ENCODE measurements at places on chromosomes 2 and 18.

DNA sequence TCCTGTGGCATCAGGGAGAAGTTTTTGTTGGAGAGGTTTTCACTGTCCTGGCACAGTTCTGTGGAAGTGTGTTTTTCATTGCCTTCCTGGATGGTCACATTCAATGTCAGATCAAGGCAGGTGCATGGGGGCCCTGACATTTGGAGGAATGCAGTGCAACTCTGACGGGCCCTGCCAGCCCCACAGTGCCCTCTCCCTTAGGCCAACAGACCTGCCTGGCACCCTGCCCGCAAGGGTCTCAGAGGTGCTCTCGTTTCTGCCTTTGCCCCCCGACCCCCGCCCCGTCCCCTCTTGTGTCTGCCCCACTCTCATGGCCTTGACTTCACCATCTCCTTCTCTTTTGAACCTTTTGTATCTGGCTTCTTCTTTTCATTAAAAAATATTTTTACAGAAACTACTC, 257.2 kb upstream of the HDAC4 start:
- no peak for DNase-seq

DNA sequence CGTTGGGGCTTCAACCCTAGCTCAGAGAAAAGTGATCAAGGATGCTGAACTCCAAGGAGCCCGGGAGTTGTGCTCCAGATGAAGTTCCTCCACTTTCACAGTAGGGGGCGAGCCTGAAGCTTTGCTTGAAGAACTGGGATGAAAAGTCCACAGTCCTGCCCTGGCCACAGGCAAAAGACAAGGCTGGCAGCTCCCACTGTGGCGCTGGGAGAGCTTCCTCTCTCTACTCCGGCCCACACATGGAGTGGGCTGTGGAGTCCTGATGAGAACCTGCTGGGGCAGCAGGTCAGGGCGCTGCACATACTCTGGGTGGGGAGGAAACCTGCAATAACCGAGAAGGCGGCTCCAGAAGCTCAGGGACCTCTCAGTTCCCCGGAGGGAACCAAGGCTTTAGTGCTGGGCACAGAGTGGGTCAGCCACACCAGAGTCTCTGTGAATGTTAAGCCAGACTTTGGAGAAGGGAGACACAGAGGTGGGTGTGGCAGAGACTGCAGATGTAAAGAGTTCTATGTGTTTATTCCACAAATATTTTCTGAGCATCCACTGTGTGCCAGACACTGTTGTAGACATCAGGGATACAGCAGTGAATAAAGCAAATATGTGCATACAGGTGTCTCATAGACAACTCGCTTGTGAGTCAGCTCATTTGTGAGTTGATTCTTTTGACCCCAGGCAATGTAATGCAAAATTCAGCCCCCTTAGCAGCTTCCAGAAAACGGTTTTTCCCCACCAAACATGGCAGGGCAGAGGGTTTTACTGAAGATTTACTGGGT, 48.0 kb upstream of the MRPL33 start:
- DNase-seq: peak; percentile 73

DNA sequence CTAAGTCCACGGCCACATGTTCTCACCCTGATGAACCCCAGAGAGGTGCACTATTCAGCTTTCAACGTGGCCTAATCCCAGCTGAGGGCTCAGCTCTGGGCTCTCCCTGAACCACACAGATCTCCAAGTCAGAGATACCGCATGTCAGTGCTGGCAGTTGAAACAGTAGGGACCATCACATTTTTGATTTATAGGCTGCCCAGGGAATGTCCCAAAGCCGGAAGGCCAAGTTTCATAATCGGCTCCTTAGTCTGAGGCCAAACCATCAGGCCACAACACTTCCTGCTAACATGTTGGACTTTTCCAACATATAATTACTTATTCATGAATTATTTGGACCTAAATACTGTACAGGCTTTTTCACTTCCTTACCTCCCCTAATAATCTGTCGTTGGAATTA, 91.9 kb upstream of the KLHL29 start:
- peak; percentile 18 for DNase-seq

DNA sequence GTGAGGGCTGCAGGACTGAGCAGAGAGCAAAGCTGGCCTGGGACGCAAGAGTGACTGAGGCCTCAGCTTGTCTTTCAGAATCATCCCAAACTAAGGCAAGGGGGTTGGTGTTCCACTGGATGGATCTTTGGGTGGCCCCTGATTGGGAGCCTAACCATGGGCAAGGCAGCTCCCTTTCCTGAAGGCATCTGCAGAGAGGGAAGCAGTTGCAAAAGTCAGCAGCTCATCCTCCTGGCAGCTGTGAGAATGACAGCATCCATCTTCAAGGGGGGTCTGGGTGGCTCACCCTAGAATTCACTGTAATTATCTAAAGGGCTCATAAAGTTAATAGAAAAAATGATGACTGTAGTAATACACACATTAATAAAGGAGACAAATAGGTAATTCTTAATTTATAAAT, 46.5 kb upstream of the RAB31 start:
- no peak for DNase-seq

- peak; percentile 80 for DNase-seq
Measured at GRCh38 chr2:47072018-47072691, 83.0 kb downstream of the STPG4 start.

DNA sequence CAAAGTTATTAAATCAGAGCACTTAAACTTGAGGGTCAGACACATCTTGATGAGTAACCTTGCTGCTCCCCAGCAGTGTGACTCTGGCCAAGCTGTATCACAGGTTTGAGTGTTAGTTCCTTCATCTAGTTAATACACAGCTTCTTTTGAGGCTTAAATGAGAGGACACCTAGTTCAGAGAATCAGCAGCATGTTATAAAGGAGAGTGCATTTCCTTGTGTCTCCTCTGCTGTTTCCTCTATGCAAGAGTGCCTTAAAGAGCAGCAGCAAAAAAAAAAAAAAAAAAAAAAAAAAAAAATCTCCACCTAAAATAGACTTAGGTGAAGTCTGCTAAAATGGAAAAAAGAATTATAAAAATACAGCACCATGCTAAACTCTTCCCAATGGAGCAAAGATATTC, 261.9 kb downstream of the TCF4 start:
- no peak for DNase-seq

- peak; percentile 94 for DNase-seq
Measured at GRCh38 chr2:55111570-55112228, 61.4 kb upstream of the RTN4 start.

DNA sequence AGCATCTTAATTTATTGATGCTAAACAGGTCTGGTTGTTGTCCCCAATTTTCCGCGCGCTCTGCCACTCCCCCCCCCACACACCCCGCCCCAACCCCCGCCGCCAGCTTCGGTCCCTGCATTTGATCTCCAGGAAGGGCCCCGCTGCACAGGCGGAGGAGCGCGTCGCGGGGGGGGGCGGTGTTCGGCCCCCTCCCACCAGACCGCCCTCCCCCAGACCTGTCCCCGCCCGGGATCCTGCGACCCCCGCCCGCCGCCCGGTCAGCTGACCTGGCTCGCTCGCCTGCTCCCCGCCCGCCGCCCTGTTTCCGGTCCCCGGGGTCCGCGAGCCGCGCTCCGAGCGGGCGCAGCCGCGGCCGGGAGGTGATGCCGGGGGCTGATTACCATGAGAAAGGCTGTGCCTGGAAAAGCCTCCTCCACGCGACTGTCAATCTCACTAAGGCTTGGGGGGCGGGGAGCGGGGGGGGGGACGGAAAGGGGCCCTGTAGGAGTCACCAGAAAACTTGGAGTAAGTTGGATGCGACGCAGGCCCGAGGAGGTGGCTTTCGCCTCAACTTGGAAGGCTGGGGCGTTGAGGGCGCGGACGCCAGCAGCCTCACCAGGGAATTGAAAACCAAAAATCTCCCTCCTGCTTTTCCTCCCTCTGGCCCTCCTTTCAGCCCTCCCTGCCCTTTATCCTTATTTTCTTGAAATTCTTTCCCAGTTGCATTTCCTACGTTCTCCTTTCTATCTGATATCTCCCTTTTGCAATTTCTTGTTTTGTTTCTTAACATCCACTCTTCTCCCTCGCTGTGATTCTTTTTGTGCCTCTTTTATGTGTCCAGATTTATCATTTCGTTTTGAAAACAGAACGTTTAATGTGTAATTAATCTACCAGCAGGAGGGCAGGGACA, 4.4 kb upstream of the ZEB2 start:
- no peak for DNase-seq

- DNase-seq: no peak
Measured at GRCh38 chr2:198114064-198114463, 309.7 kb downstream of the PLCL1 start.

- DNase-seq: no peak
Measured at GRCh38 chr18:43965691-43966090, 688.4 kb upstream of the SYT4 start.

DNA sequence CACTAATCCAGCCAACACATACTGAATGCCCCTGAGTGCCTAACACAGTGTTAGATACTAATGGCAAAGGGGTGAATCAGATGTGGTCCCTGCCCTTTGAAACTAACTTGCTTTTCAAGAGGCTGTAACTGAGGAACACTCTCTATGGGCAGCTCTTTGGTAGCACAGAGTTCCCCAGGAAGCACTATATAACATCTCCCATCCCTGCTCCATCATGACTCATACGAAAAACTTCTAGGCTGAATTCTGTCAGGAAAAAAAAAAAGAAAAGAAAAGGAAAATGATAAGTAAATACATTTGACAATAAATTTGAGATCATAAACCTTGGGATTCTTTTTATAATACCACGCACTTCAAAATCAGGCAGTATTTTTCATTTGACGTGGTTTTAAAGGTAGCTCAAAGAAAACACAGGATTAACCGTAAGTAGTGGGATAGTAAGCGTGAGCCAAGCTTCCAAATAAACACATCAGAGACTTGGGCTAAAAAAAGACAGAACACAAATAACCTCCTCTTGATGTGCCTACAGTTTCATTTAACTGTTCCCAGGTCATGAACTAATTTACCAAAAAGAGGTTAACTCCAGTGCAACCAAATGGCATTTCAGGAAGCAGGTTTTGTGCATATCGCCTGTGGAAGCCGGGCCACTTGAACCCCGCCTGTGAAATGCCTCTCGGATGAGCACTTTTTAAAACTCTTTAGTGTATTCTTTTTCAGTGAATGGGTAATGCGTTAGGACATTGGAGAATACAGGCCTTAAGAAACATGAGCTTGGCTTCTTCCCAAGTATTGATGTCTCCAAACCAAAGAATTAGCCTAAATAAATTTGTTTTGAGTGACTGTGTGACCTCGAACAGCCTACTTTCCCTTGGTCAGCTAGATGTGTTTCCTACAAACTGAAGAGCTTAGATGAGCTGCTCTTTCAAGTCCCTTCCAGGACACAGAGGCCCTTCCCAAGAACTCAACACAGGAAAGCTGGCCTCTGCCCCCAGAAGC, 42.0 kb downstream of the RDH14 start:
- DNase-seq: peak; percentile 55

GRCh38 chr18:28723506-28723905, 546.6 kb upstream of the CDH2 start:
- DNase-seq: no peak

DNA sequence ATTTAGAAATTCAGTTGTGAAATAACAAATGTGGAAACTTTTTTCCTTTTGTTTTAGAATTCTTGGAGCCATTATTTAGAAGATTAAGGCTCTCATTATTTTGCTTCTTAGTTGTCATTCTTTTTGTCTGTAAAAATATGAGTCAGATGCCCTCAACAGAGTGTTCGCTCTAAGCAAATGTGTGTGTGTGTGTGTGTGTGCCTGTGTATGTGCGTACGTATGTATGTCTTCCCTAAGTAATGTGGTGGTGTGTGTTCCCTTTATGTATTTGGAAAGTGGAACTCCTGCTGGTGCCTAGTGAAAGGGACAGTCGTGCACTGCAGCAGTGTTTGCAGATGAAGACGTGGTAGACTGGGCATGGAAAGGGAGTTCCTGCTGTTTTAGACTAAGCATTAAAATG, 27.5 kb downstream of the ZNF407 start:
- DNase-seq: peak; percentile 32

DNA sequence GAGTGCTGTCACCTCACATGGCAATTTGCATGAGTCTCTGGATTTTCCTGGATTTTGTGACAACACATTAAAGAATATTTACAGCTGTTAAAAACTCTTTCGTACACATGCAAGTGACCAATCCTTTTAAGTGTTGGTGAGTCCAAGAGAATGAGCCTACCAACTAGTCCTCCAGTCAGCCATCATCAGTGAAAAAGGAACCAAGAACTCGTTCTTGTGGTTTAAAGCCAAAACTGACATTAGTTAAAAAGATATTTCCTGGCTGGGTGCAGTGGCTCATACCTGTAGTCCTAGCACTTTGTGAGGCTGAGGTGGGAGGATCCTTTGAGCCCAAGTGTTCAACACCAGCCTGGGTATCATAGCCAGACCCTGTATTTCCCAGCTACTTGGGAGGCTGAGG, 215.4 kb upstream of the ITGA4 start:
- no peak for DNase-seq

DNA sequence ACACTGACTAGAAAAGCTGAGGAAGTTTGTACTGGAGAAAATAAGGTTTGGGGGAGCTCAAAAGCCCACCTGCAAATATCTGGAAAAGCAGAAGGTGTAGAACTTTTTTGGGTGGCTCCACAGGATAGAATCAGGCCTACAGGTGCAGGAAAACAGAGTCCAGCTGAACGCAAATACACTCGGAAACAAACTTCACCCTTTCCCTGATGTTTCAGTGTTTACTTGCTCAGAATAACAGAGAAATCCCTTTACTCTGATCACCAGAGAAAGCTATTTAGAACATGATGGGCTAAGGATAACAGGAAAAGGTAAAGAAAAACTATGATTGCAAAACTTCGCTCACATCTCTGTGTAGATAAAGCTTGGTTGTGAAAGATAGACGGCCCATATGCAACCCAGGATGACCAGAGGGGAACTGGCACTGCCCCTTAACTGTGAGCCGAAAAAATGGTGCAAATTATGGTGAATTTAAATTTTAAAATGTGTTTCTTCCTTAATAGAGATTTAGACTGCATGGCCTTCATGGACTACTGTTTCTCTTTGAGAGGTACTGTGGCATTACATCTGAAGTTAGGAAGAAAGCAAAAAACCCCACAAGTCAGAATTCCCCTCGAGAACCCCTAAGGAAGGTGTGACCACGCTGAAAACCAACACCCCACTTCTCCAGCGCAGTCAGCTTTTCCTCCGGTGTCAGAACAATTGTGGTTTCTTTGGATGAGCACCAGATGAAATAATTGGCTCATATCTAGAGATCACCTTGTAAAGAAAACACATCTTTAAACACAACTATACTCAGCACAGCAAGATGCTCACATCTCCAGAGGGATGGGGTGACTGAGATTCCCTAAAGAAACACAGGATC, 84.5 kb upstream of the TMEM247 start:
- no peak for DNase-seq

- DNase-seq: no peak
Measured at GRCh38 chr2:128375454-128375853, 56.8 kb upstream of the HS6ST1 start.
